Stimulated activated CD8-positive, alpha-beta memory T cell treated with anti-CD3 and anti-CD28 coated beads, Interleukin-15, amount 100 ng/mL, for 24 hours (primary cell): ENCODE measurements at places on chromosomes 6 and 20.
A peak's percentile ranks its signal among the peaks of the same experiment; 100 is the strongest.

- no peak for DNase-seq
Measured at GRCh38 chr6:118588626-118589025, 40.5 kb downstream of the PLN start.

DNA sequence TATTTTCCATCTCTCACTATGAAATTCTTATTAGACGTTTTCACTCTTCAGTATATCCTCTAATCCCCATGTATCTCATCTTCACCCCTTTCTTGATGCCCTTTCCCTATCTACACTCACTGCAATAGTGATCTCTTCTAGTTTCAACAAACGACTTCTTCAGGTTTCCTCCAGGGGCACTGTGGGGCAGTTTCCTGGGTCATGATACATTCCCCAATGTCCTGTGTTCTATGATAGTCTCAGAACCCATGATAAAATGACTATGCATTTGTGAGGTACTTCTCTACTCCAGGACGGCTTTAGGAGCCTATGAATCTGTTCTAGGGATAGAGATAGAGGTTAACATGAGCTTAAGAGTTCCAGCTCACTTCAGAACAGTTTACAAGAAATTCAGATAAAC lies 183.3 kb downstream of the FOXC1 start:
- no peak for DNase-seq

DNA sequence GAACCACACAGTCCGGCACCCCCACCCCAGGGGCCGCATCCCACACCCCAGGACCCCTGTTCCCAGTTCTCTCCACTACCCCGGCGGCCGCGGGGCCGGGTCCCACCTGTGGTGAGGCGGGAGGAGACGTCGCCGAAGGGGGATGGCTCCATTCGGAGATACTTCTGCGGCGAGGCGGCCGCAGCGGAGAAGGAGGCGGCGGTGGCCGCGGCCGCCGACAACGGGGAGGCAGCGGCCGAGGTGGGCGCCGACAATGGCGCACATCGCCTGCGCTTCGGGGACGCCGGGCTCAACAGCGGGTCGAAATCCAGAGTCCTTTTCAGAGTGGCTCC lies 723 bp downstream of the AKIRIN2 start:
- DNase-seq: peak; percentile 26

DNA sequence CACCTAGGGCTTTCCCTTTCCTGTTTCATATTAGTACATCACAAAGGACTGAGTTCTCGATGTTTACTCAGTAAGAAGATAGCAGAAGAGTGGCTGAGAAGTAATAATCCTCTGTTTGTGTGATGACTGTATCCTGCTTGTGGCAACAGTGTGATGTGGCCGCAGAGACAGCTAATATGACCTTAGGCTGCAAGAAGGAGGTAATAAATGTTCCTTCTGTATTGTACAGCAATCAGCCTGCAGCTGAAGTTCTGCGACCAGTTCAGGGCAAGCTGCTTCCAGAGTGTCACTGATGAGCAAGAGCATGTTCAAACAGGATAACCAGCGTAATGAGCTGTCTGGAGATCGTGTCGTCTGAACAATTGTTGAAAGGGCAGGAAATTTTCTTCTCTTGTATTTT lies 70.9 kb downstream of the OPN5 start:
- no peak for DNase-seq

DNA sequence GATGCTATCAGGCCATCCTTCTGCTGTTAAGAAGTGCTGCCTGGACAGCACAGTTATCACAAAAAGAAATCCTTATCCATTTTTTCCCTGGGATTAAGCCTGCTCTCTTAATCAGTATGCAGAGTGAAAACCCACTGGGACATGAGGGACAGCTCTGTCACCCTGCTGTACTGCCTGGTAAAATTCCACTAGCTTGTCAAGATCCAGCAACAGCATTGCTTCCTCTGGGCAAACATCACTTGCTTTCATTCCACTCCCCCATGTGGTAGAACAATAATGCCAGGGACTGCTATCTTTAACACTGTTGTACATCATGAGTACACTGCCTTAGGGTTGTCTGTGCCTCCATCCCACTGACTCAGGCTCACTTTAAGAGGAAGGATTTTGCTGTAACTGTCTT lies 331.3 kb downstream of the KIF16B start:
- DNase-seq: no peak

DNA sequence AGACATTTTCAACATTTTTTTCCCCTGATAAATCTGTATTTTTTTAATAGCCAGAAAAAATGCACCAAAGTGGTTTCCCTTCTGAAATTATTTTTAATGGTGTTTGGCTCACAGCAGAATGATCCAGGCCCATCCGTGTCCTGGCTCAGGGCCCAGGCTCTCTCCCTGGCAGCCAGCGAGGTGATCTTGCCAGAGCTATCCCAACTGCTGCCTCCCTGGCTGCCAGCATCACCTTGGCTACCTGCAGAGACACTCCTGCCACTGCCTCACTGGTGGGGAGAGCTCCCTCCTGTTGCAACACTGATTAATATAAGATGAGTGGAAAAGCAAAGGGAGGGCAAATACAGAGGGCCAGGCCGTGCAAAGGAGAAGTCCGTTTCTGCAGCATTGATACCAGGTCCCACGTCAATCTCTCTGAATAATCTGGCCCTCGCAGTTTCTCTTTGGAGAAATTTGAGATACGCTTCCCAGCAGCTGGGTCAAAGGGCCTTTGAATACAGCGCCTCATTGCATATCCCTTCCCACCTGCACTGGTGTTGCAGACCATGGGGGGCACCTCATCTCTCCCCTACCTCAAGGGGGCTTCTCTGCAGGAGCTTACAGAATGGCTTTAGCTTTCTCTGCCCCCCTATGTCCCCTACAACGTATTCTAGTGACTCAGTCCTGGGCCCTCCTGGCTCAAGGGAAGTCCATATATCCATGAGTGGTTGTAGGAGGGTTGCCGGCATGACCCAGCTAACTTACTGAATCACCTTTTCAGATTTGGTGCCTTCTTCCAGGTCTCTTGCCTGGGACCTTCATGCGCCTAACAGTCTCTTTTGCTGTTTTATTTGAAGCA lies 12.8 kb upstream of the DSTN start:
- DNase-seq: no peak

GRCh38 chr20:42721923-42722322 lies 467.8 kb downstream of the PTPRT start:
- no peak for DNase-seq

GRCh38 chr6:49543087-49543858 lies 7.2 kb upstream of the C6orf141 start:
- no peak for DNase-seq
